ENCODE measurements at places on chromosomes 16 and 17.
A peak's percentile ranks its signal among the peaks of the same experiment; 100 is the strongest.

- no peak for DNase-seq
Observed at GRCh38 chr17:10756619-10757018, 26.8 kb upstream of the TMEM220 start.

GRCh38 chr17:50863931-50864330, 2.2 kb downstream of the TOB1 start:
- DNase-seq = no peak

DNA sequence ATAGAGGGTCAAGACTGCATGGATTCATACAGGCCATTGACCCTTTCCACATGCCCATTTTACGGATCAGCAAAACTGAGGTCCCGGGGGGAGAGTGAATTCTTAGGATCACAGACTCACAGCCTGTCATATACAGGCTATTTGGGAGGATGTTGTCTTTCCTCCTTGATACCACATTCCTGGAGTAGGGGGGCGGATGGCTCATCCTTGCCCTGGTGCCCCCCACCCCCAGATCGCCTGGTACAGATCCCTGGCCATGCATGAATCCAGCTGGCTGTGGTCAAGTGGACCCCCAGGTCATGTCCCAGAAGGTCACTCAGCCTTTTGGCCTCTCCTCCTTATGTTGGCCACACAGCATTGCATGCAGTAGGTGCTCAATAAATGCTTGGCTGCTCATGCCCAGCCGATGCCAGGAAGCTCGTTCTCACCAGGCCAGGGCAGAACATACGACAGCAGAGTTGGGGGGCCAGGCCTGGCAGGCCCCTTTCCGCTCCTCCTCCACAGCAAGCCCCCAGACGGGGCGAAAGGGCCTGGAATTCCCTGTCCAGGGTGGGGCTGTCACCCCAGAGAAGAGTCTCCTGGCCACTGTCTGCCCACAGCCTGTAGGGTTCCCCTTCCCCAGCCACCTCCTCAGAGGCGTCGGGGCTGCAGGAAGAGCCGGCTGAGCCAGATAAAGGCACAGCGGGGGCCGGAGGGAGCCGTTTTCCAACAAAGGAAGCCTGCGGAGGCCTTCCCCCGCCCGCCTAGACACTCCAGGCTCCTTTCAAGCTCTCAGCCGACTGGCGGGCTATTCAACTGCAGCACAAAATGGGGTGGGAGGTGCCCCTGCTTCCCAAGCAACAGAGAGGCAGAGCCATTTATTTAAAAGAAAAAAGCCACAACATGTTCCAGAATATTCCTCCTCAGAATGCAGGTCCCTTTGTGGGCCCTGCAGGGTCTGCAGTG, 215.7 kb upstream of the CIBAR2 start:
- DNase-seq = peak; percentile 67

- DNase-seq = no peak
Observed at GRCh38 chr17:38328620-38329019, 15.1 kb downstream of the GPR179 start.

GRCh38 chr16:57525761-57526160, 10.6 kb downstream of the CCDC102A start:
- no peak for DNase-seq

DNA sequence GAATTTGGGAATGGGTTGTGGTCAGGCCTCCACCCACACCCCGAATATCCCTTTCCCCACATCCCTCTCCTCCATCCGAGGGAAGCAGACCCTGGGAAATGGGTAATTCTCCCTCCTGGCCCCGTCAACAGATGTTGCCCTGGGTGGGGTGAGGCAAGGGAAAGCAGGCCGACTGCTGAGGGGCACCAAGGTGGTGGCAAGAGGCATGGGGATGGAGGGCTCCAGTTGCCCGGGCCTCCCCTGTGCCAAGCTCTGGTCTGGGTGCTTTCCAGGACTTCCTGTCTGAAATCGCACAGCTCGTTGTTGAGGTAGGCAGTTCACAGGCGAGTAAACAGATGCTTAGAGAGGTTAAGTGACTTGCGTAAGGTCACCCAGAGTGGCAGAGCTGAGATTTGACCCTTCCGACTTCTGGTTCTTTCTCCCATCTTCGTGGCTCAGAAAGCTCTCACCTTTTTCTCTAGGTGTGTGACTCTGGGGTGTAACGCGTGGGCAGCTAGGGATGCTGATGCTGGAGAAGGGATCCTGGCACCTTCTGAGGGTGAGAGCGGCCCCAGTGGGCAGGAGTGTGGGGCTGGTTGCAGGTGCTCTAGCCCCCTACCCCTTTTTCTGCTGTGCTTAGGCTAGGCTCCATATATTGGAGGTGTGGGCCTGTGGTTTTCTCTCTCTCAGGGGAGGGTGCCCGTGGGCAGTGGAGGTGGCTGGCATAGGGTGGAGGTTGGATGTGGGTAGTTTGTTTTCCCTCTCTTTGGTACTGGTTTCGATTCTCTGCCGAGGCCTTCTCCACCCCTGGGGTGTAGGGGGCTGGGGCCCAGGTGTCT, 17.2 kb downstream of the RARA start:
- no peak for DNase-seq

GRCh38 chr16:14071576-14072271, 605 bp downstream of the MRTFB start:
- no peak for DNase-seq

DNA sequence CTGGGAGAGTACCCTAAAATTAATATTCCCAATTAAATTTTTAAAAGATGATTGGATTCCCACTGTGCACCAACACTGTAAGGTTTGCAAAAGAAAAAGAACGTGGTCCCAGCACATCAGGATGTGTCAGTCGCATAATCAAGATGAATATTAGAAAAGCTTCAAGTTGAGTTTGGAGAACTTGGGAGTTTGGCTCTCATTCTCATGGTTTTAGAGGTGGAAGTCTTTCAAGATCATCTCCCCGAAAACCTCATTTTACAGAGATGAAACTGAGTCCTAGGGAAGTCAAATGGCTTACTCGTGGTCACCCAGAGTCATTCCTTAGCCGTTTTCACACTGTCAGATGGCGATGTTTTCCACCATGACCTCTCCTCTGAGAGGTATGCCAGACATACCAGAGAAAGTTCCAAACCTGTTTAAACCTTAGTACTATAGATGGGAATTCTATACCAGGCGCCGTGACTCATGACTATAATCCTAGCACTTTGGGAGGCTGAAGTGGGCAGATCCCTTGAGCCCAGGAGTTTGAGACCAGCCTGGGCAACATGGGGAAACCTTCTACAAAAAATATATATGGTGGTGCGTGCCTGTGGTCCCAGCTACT, 1.2 kb downstream of the SEC14L1 start:
- peak; percentile 63 for DNase-seq

DNA sequence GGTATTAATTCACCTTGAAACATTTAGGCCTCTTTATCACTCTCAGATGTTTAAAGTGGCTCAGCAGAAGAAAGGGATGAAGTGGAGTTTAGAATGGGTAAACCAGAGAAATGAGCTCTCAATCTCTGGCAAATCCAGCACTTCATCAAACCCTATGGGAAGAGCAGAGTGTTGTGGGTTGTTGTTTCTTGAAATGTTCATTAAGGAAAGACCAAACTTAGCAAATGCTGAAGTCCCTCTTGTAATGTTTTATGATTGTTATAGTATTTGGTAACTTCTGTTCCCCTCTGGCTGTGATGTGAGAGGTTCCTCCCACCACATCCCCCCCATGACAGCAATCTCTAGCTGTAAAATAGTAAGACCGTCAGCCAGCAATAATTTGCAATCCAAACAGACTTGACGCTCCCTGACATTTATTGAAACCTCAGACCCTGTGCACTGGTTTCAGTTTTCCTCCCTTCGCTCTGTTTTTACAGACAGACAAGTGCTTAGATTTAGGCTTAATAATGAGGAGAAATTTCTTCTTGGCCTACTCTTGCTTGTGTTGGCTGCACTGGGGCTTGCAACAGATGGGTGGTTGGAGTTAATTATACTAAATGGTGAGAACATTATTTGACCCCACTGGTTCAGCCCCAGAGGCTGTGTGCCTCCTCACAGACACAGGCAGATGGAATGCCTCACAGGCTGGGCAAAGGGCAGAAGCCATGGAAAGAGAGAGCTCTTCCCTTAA, 609.4 kb upstream of the SOX9 start:
- no peak for DNase-seq

DNA sequence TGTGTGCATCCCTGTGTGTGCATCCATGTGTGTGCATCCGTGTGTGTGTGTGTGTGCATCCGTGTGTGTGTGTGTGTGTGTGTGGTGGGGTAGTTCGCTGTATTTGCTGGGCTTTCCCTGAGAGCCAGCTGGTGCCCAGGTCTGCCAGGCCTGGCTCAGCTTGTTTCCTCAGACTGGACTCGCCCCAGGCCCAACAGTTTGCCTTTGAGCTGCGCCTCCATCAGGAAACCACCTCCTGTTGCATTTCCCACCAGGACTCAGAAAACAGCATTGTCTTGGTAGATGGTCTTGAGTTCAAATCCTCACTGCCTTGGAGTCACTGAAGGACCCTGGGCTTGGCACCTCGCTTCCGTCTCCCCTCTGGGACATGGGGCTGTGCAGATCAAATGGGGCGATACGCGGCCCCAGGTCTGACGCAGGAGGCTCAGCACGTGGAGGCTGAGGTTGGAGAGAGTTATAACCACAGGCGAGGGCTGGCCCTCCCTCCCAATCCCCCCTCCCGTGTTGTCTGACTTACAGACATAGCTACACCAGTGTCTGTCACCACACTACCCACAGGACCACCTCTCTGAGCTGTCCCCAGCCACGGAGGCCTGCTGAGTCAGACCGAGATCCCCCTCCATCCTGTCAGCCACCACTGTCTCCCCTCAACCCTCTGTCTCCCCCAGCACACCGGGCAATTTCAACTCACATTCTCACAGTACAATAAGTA, 4.7 kb downstream of the ITGAE start:
- no peak for DNase-seq

GRCh38 chr16:1938316-1938715, 4.7 kb downstream of the MSRB1 start:
- DNase-seq = no peak

DNA sequence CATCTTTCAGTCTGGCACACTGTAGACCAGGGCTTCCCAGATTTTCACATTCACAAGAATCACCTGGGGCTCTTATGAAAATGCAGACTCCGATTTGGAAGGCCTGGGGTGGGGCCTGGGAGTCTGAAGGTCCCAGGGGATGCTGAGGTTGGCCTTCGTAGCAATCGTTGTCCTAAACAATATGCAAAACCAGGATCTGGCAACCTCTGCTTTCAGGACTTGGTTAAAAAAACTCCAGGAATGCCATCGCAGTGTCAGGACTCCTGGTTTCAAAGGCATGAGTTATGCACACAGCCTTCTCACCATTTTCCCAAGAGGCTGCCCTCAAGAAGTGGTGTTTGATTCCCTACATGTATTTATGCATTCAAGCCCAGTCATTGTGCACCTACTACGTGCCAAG, 6.7 kb downstream of the CLEC19A start:
- DNase-seq = no peak

DNA sequence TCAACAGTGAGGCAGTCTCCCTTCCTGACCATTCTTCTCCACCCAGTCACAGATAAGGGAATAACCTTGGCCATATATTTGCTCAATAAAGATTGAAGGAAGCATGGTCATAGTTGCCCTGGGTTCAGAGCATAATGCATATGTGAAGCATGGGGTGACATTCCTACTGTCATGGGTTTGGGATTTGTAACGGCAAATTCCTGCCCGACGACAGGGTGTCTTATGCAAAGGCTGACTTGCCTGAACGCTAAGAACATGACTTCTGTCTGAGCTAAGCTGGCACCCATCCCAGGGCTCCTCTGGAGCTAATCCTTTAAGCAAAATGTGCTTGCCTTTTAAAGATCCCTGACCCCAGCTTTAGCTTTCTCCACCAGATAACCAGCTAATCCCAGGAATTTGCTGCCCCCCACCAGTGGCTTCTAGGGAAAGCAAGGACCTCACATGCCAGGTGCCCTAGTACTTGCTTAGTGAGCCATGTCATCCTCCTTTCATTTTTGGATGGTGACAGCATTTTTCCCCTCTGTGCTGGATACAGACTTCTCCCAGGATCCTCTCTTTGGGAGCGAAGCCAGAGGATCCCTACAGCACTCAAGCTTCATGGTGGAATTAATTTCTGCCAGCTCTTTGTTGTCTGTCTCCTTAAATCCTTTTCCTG, 11.7 kb downstream of the SLC7A6OS start:
- DNase-seq = peak; percentile 83

DNA sequence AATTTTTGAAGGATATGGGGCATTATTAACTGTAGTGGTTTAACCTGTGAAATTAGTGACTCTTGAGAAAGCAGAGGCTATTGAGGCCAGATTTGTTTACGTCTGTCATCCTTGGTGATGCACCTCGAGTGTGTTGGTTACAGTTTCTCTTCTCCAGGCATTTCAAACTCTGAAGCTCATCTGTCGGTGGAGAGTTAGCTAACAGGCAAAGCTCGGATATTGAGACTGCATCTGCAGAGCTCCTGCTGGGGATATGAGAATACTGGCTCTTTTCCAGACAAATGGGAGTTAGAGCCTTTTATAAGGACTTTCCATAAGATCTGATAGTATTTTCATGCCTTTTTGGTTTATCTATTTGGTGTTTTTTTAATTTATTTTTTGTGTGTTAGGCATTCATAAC, 6.7 kb downstream of the CLEC16A start:
- no peak for DNase-seq

GRCh38 chr17:17304521-17304985, 1.4 kb downstream of the NT5M start:
- DNase-seq = no peak

DNA sequence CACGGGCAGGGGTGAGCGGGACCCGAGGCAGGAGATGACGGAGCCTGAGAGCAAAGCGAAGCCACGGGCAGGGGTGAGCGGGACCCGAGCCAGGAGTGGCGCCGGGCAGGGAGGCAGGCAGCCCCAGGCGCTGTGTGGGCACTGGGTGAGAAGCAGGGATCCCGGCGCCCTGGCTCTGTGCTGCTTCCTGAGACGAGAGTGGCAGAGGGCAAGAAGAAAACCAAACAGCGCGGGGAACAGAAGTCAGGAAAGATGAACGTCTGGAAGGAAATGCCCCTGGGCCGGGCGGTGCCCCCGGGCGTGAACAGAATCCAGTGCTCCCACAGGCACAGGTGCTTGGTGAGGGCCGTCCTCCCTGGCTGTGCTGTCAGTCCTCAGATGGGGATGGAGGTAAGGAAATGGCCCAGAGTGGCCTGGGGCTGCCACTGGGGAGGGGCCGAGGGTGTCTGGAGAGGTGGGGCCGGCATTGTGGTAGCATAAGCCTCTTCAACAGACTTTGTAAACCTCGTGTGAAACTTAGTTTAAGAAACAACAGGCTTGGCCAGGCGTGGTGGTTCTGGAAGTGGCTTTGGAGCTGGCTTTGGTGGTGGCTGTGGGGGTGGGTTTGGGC, 9.8 kb downstream of the ASPSCR1 start:
- no peak for DNase-seq

DNA sequence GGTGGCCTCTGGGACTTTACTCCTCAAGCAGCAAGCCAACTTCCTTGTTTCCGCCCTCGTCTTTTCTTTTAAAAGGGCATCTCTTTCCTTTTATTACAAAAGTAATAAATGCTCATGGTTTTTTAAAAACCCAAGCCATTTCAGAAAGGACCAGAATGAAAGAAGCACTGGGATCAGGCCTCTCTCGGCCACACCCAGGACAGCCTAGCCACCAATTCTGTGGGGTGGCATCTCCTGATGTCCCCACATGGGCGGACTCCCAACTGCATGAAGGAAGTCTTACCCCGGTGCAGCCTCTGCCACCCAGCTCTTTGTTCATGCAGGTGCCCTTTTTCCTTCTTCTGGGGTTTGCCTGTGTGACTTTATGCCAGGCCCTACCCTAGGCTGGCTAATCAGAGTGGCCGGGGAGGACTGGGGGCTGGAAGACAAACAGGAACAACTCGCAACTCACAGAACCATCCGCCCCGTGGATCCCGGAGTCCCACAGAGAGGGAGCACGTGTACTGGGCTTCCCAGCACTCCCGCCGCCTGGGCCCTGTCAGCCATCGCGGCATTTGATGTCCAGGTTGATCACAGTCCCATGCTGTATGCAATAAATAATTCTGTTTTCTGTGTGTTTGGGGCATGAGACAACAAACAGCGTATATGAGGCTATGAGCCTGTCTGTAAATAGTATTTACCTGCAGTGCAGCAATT, 2.6 kb upstream of the RASD1 start:
- DNase-seq = no peak
